Thyroid gland (tissue), 4 donors: ENCODE measurements at places on chromosomes 6 and 20. TPM values are rescaled to one million over a fixed set of nuclear protein-coding genes. Genes with fewer than 3 reads are reported as not detected.

- no peaks in the 10 kb centered on the region for H3K36me3 ChIP-seq
- H3K27me3 ChIP-seq: no peaks in the 10 kb centered on the region
- H3K4me3 ChIP-seq: no peak overlapping the region
- no peak overlapping the region for H3K27ac ChIP-seq
- no peak for DNase-seq
Measured at GRCh38 chr6:20246125-20246524, 33.9 kb upstream of the MBOAT1 start.

DNA sequence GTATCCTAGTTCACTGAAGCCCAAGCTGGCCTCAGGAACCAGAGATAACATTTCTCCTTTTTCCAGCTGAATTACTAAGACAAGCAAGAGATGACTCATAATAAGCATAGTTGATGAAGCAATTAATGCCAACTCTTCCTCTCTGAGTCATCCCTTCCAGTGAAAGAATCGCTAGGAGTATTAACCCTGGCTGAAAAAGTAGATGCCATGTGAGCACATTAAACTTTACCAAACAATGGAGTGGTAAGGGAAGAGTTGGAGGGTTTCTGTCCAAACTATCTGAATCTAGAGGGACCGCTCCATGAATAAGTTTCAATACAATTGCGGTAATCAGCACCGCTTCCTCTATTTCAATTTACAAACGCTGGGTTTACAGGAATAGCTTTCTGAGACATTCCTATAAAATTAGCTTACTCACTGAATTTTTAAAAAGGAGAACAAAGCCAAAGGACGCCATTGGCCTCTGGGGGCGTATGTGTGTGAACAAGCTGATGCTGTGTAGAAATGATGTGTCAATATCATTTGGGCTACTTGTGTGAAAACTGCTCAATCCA, 48.3 kb downstream of the ATXN1 start:
- H3K4me1 ChIP-seq: peaks cover 31% of the 10 kb centered on the region
- H3K4me3 ChIP-seq: no peak overlapping the region
- H3K27me3 ChIP-seq: no peaks in the 10 kb centered on the region
- no peaks in the 10 kb centered on the region for H3K36me3 ChIP-seq
- peak overlapping the region; percentile 66 for H3K27ac ChIP-seq
- no peak for DNase-seq

Gene JAG1
- total RNA-seq: 46.5 TPM

DNA sequence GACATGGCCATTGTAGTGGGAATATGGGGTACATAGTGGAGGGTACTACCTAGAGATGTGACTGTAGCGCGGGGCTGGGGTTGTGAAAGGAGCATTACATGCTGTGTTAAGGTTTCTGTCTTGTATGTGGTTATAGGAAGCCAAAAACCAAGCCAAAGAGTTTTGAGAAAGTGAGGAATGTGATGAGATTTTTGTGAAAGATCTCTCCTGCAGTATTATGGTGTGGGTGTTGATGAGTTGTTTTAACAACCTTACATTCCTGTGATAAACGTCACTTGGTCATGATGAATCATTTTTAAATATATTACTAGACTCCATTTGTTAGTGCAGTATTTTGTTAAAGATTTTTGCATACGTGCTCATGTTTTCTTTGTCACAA, 48.9 kb downstream of the ZFAND3 start:
- H3K27me3 ChIP-seq: no peaks in the 10 kb centered on the region
- H3K4me3 ChIP-seq: no peak overlapping the region
- no peak overlapping the region for H3K27ac ChIP-seq
- no peak for DNase-seq
- peaks cover 8% of the 10 kb centered on the region for H3K4me1 ChIP-seq

GRCh38 chr6:15841937-15842726, 179.3 kb upstream of the DTNBP1 start:
- no peaks in the 10 kb centered on the region for H3K27me3 ChIP-seq
- no peaks in the 10 kb centered on the region for H3K36me3 ChIP-seq
- H3K4me1 ChIP-seq: peaks cover 11% of the 10 kb centered on the region
- DNase-seq: no peak

DNA sequence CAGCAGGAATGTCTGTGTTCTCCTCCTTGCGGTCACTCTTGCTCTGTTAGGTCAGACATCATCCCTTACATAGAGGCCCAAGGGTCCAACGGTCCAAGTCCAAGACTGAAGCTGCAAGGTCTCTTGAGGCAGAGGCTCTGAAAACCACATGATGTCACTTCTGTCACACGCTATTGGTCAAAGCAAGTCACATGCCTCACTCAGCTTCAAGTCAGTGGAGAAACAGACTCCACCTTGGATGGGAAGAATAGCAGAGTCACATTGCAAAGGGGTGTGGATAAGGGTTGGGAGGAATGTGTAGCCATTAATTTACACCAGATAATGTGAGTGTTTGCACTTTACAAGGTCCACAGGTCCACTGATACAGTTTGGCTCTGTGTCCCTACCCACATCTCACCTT, 17.5 kb downstream of the SLC52A3 start:
- H3K4me3 ChIP-seq: no peak overlapping the region
- no peaks in the 10 kb centered on the region for H3K27me3 ChIP-seq
- no peak for DNase-seq
- no peaks in the 10 kb centered on the region for H3K4me1 ChIP-seq
- H3K27ac ChIP-seq: no peak overlapping the region
- no peaks in the 10 kb centered on the region for H3K36me3 ChIP-seq

GRCh38 chr20:12093057-12093796, 175.5 kb downstream of the BTBD3 start:
- no peak for DNase-seq
- H3K36me3 ChIP-seq: no peaks in the 10 kb centered on the region
- H3K27ac ChIP-seq: no peak overlapping the region
- no peak overlapping the region for H3K4me3 ChIP-seq

- H3K4me1 ChIP-seq: peaks cover 54% of the 10 kb centered on the region
- no peaks in the 10 kb centered on the region for H3K36me3 ChIP-seq
- DNase-seq: no peak
- no peak overlapping the region for H3K4me3 ChIP-seq
- no peaks in the 10 kb centered on the region for H3K27me3 ChIP-seq
Measured at GRCh38 chr6:30207619-30208295, 5.4 kb downstream of the TRIM26 start.

Gene PTCRA
- not detected for total RNA-seq

Gene ORC3
- 33.6 TPM for total RNA-seq

- H3K36me3 ChIP-seq: no peaks in the 10 kb centered on the region
- peaks cover 15% of the 10 kb centered on the region for H3K4me1 ChIP-seq
- H3K27me3 ChIP-seq: no peaks in the 10 kb centered on the region
- peak overlapping the region; percentile 72 for H3K4me3 ChIP-seq
- peak; percentile 67 for DNase-seq
Measured at GRCh38 chr6:13710552-13711323, 897 bp downstream of the RANBP9 start.

Gene LRRC73
- total RNA-seq: 1.6 TPM

DNA sequence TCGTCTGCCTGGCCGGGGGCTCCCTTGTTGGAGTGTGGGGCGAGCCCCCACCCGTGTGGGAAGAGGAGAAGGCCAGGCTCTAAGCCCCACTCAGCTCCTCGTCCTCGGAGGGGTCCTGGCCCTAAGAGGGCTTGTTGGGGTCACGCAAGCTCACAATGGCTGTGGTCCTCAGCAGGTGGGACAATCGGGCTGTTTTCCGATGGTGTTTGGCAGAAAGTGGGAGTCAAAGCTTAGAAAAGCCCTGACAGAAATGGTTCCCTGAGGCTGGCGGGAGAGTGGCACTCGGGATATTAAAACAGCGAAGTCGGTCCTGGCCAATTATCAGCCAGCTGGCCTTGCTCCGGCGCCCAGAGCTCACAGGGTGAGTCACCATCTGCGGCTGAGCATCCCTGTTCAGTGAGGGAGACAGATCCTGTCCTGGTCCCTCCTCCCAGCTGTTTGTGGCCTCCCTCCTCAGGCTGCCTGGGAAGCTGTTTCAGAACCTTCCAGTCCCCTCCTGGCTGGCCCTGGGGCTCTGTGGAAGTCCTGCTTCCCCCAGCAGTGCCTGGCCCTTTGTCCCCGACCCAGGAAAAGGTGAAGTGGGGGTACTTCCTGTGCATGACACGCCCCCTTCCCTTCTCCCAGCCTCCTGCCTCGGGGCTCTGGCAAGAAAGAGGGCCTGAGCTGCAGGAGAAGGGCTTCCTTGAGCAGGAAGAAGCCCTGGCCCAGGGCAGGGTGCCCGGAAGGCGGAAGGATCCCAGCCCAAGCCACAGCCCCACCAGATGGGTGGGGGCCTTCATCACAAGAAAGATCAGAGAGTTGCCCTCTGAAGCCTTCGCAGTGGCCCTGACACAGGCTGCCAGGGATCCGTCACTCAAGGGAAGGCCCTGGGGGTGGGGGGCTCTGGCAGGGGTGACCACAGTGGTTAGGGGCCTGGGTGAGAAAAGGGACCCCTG, 53.6 kb upstream of the BHLHE23 start:
- H3K36me3 ChIP-seq: no peaks in the 10 kb centered on the region
- DNase-seq: no peak
- H3K4me3 ChIP-seq: no peak overlapping the region
- H3K27me3 ChIP-seq: no peaks in the 10 kb centered on the region
- peaks cover 3% of the 10 kb centered on the region for H3K4me1 ChIP-seq
- no peak overlapping the region for H3K27ac ChIP-seq

- H3K4me1 ChIP-seq: no peaks in the 10 kb centered on the region
- no peaks in the 10 kb centered on the region for H3K27me3 ChIP-seq
- no peak overlapping the region for H3K4me3 ChIP-seq
- H3K36me3 ChIP-seq: no peaks in the 10 kb centered on the region
- H3K27ac ChIP-seq: no peak overlapping the region
Measured at GRCh38 chr6:130505808-130506598, 140.2 kb downstream of the TMEM200A start.

DNA sequence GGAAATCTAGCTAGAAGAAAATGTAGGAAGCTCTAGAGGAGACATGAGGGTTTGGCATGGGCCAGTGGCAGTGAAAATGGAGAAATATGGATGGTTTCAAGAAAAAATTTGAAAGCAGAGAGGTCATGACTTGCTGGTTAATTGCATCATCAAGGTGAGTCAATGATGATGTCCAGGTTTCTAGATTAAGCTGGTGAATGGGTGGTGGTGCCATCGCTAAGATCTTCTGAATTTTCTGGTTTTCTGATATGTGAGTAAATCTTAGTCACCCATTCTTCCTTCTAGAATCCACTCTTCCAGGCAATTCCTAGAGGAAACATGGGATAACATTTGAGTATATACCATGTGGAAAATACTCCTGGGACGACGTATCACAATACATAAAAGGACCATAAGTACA, 25.0 kb downstream of the SH3BGRL2 start:
- H3K36me3 ChIP-seq: no peaks in the 10 kb centered on the region
- no peak overlapping the region for H3K27ac ChIP-seq
- H3K27me3 ChIP-seq: no peaks in the 10 kb centered on the region
- no peak overlapping the region for H3K4me3 ChIP-seq
- H3K4me1 ChIP-seq: peaks cover 45% of the 10 kb centered on the region
- DNase-seq: no peak

DNA sequence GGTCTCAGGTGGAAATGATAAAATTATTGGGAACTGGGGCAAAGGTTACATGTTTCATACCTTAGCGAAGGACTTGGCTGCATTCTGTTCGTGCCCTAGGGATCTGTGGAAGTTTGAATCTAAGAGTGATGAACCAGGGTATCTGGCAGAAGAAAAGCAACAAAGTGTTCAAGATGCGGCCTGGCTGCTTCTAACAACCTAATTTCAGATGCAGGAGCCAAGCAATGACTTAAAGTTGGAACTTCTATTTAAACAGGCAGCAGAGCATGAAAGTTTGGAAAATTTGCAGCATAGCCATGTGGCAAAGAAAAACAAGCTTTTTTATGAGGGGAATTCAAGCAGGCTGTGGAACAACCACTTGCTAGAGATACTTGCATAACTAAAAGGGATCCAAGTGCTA, 73.5 kb downstream of the CD24 start:
- no peak overlapping the region for H3K27ac ChIP-seq
- H3K27me3 ChIP-seq: no peaks in the 10 kb centered on the region
- no peak for DNase-seq

Gene TRIM10
- not detected for total RNA-seq

- DNase-seq: no peak
- H3K27me3 ChIP-seq: no peaks in the 10 kb centered on the region
- H3K36me3 ChIP-seq: no peaks in the 10 kb centered on the region
- H3K4me3 ChIP-seq: no peak overlapping the region
- H3K4me1 ChIP-seq: peaks cover 3% of the 10 kb centered on the region
Measured at GRCh38 chr6:99736302-99736701, 129.7 kb downstream of the PRDM13 start.

Gene GJA1
- 215 TPM for total RNA-seq

Gene ALDH8A1
- total RNA-seq: 0.13 TPM

- peaks cover 13% of the 10 kb centered on the region for H3K4me1 ChIP-seq
- H3K36me3 ChIP-seq: no peaks in the 10 kb centered on the region
- peak overlapping the region; percentile 53 for H3K4me3 ChIP-seq
- peak overlapping the region; percentile 91 for H3K27ac ChIP-seq
- peak; percentile 71 for DNase-seq
Measured at GRCh38 chr6:18277237-18278006, 13.1 kb upstream of the DEK start.

DNA sequence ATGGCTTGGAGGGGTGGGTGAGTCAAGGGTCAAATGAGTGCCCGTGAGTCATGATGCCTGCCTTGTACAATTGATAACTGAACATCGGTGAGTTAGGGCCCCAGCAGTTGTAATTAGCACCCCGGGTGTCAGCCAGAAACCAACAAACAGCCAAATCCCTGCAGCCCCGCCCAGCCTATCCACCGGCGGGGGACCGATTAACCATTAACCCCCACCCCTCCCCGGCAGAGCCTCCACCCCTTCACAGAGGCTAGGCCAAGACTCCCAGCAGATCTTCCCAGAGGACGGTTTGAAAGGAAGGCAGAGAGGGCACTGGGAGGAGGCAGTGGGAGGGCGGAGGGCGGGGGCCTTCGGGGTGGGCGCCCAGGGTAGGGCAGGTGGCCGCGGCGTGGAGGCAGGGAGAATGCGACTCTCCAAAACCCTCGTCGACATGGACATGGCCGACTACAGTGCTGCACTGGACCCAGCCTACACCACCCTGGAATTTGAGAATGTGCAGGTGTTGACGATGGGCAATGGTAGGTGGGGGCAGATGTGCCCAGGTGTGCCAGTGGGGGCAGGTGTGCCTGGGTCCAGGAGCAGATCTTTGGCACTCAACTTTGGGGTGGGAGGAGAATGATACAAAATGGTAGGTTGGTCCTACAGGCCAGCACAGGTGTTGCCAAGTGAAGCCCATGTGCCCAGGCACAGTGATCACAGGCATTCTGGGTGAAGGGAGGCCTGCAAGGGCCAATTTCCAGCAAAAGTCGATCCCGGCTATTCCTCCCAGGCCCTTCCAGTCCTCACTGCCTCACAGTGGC, 45.7 kb downstream of the HNF4A start:
- DNase-seq: no peak
- H3K27me3 ChIP-seq: no peaks in the 10 kb centered on the region
- no peaks in the 10 kb centered on the region for H3K4me1 ChIP-seq

DNA sequence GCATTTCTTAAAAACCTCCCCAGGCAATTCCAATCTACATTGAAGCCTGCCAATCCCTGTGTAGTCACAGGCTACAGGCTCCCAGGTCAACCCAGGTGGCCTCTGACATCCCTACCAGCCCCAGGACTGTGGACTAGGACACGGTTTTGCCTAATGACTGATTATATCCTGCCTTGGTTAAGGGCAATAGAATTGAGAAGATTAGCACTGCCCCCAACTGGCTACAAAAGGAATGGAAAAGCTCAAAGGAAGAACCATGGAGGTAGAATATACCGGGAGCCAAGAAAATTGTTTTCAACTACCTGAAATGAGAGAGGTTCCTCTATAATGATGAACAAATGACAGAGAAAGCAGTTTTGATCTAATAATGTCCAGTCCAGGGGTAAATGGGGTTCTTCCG, 421.1 kb upstream of the AGPAT4 start:
- H3K27ac ChIP-seq: no peak overlapping the region
- no peaks in the 10 kb centered on the region for H3K4me1 ChIP-seq
- H3K27me3 ChIP-seq: no peaks in the 10 kb centered on the region
- DNase-seq: no peak

- H3K4me3 ChIP-seq: no peak overlapping the region
- no peaks in the 10 kb centered on the region for H3K27me3 ChIP-seq
- no peaks in the 10 kb centered on the region for H3K4me1 ChIP-seq
- H3K27ac ChIP-seq: no peak overlapping the region
Measured at GRCh38 chr6:113103634-113104361, 753.3 kb upstream of the MARCKS start.
